Karpas-422 (cell line): ENCODE measurements at places on chromosomes 1 and 21.

GRCh38 chr1:224718470-224719053 is 102.4 kb downstream of the CNIH3 start:
- DNase-seq, result no peak

DNA sequence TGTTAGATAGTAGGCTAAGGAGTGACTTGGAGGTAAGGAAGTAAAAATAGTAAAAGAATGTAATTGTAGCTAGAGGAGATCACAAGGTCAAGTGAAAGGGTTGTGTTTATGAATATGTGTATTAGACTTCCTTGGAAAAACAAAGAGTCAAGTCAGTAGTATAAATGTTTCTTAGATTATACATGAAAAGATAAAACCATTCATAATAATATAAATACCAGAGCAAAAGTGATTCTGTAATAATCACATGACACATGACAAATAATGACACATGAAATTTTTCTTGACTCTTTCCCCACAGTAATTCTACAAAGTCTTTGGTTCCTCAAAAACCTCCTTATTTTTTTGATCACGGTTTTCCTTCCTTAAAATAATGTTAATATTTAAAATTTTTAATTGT is 56.4 kb downstream of the IVNS1ABP start:
- no peak for DNase-seq

DNA sequence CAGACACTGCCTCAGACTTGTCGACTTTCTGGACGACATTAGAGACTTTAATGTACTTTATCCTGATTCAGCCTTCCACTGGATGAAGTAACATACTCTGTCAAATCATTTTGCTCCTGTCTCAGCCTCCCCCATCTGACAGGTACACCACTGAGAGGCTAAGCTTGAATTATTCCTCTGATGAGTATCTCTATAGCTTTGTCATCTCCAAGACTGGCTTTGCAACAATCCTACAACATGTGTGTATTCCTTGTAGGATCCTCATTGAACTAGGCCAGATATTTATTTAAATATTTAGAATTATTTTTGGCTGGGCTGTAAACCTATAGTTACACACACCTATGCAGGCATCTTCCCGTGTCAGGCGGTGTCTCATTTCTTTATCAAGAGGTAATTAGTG is 1.1 kb upstream of the TRIM58 start:
- no peak for DNase-seq

- no peak for DNase-seq
Observed at GRCh38 chr1:230313453-230314141, 112.5 kb downstream of the PGBD5 start.

DNA sequence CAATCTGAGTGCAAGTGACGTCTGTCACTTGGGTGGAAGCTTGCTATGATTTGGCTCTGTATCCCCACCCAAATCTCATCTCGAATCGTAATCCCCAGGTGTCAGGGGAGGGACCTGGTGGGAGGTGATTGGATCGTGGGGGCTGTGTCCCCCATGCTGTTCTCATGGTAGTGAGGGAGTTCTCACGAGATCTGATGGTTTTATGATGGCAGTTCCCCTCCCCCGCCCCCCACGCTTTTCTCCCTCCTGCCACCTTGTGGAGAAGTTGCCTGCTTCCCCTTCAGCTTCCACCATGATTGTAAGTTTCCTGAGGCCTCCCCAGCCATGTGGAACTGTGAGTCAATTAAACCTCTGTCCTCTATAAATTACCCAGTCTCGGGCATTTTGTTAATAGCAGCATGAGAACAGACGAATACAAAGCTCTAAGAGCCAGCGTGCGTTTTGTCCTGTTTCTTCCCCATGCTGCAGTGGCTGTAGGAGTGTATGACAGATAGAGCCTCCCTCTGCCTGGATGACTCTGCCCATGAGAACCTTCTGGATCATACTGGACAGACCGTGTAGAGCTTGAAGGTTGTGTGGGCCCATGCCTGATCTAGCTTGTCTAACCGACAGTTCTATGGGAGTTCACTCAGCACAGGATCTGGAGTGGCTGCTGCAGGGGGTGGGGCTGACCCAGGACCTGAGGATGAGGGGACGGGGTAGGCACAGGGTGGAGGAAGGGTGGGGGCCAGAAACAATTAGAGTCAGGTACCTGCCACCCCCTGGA is 139.7 kb upstream of the ERRFI1 start:
- DNase-seq, result peak; percentile 59

DNA sequence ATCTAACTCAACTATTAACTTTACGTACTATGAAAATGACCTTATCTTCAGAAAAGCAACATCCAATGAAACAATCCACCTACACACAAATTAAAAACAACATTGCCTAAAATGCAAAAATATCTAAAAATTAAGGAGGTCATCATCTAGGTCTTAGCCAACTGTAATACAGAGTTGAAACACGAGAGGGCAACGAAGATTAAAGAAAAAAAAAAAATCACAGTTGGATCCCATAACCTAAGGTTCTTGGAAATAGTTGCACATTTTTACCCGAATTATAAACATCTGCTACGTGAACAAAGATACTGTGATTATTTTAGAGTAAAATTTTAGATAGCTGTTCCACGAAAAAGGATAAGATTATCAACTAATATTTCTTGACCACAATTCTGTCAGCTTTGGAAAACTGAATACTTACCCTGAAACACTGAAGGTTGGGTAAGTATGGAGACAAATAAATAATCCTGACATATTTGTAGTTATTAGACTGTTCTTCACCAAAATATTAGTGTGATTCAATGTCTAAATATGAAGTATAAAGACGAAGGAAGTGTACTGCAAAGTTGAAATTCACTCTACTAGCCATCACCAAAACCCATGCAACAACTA is 88.0 kb upstream of the AK4 start:
- peak; percentile 64 for DNase-seq

DNA sequence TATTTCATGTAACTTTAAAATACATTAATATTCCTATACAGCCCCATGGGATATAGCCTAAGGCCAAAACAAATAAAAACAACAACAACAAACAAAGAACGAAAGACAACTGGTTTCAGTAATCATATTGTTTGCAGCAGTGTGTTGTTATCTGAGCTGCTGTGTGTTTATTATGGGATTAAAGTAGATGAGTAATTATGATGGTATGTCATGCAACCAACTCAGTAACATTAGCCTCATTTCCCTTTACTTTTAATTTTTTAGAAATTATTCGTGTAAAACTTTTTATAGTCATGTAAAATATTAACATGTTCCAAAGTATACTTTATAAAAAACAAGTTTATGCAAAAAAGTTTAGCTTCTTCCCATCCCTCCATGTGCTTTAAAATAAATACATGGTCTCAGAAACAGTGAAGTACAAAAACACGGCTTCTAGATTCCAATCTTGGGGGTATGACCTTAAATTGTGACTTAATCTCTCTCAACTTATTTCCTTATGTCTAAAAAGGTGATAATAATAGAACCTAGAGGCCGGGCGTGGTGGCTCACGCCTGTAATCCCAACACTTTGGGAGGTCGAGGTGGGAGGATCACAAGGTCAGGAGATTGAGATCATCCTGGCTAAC is 176.1 kb downstream of the SLC45A1 start:
- no peak for DNase-seq

GRCh38 chr21:39581414-39581813 is 31.3 kb upstream of the B3GALT5 start:
- DNase-seq, result no peak
